ENCODE measurements at places on chromosomes 3 and 15. TPM values are rescaled to one million over a fixed set of nuclear protein-coding genes. Genes with fewer than 3 reads are reported as not detected.

Gene LMAN1L
- total RNA-seq, result not detected

Gene ZNF80
- total RNA-seq, result not detected

Gene STX19
- total RNA-seq, result not detected

Gene IL16
- 2.7 TPM for total RNA-seq

Gene LRRN1
- total RNA-seq, result 0.40 TPM

Gene PAK6
- total RNA-seq, result not detected

Gene RASGRP1
- 0.52 TPM for total RNA-seq

Gene CD96
- total RNA-seq, result 0.13 TPM

Gene NANOGP8
- not detected for total RNA-seq

Gene ECE2
- total RNA-seq, result not detected

Gene ENTPD3
- total RNA-seq, result not detected

Gene TMEM212
- total RNA-seq, result not detected

Gene LDHAL6B
- total RNA-seq, result not detected

Gene BNC1
- 2.3 TPM for total RNA-seq

Gene CPB1
- not detected for total RNA-seq

Gene ELL3
- total RNA-seq, result 3.7 TPM

Gene FSTL1
- 376 TPM for total RNA-seq

Gene NR2F2
- 19.8 TPM for total RNA-seq

Gene GOLGA8T
- total RNA-seq, result not detected

Gene ZNF774
- 0.91 TPM for total RNA-seq

Gene MESP2
- 2.0 TPM for total RNA-seq

Gene FBXO45
- 7.6 TPM for total RNA-seq

Gene RRP9
- total RNA-seq, result 8.6 TPM

Gene EIF4G1
- 310 TPM for total RNA-seq

Gene IL12A
- 6.9 TPM for total RNA-seq

Gene IFT122
- total RNA-seq, result 19.3 TPM

Gene SH3GL3
- 0.78 TPM for total RNA-seq

Gene LYZL4
- not detected for total RNA-seq

Gene ROBO1
- total RNA-seq, result 47.8 TPM

Gene SYNM
- 0.65 TPM for total RNA-seq

Gene FOXL2NB
- total RNA-seq, result 0.78 TPM

Gene LXN
- total RNA-seq, result 503 TPM

Gene PTPN9
- total RNA-seq, result 21.2 TPM

Gene PGBD4
- 1.4 TPM for total RNA-seq
